Activated naive CD4-positive, alpha-beta T cell treated with anti-CD3 and anti-CD28 coated beads, Interleukin-2, amount 50 U/mL, for 72 hours (primary cell): ENCODE measurements at places on chromosomes 12 and 14. TPM values are rescaled to one million over a fixed set of nuclear protein-coding genes. Genes with fewer than 3 reads are reported as not detected.

CIROP gene
- total RNA-seq: not detected

GRCh38 chr14:27886256-27886655 is 880.3 kb upstream of the FOXG1 start:
- DNase-seq: no peak

- no peak for DNase-seq
Measured at GRCh38 chr12:109228664-109229063, 80.4 kb downstream of the FOXN4 start.

- DNase-seq: no peak
Measured at GRCh38 chr12:116164250-116165035, 113.0 kb downstream of the MED13L start.

DNA sequence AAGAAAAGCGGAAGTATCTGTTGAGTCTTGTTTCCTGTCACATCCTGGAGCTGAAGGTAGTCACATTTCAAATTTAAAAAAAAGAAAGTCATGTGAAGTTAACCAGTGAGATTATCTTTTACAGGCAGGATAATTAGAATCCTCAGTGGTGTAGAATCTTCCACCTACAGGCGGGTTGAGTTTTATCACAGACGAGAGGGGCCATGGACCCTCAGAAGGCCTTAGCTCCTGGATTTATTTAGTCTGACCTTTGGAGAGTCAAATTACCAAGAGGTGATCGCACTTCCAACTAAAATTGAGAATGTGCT is 13.0 kb upstream of the GNG2 start:
- DNase-seq: no peak

TSPAN19 gene
- total RNA-seq: not detected
